AG09319 (cell line): ENCODE measurements at places on chromosomes 7 and 10.

DNA sequence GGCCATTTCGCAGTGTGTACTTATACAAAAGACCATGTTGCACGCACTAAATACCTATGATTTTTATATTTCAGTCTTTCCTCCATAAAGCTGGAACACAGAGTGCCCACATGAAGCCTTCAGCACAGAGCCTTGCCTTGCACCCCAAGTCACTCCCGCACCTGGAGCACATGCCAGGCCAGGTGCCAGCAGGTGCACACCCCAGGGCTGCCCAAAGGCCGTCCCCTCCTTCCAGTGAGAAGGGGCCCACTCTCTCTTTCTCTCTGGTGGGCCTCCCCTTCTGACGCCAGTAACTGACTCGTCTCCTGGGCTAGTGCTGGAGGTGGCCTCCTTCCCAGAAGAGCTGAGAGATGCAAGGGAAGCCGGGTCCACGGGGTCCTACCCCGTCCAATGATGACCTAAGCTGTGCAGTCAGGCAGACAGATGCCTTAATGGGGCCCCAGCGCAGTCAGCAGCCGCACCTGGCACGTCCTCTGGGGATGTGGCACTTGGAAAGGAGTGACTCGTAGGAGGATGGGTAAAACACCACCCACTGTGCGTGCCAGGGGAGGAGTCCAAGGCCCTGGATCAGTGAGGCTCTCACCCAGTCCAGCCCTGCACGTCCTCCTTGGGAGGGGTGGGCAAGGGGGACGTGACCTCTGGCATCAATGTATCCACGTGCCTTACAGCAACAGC lies 17.7 kb upstream of the SHH start:
- no peak for DNase-seq

- DNase-seq: no peak
These were observed 3.5 kb upstream of the GNGT1 start for GRCh38 chr7:93902777-93903423.

DNA sequence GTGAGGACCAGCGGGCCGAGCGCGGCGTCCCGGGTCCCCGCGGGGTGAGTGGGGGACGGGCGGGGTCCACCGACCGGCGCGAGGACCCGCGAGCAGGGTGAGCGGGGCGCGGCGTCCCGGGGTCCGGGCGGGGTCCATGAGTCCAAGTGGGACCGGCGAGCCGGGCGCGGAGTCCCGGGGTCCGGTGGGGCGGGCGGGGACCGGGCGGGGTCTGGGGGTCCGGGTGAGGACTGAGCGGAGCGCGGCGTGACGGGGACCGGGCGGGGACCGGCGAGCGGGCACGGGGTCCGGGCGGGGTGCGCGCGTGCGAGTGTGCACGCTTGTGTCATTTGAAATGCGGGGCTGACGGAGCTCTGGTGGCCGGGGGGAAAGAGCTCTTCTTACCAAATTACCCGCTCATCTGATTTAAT lies 765 bp downstream of the CELF2 start:
- no peak for DNase-seq

DNA sequence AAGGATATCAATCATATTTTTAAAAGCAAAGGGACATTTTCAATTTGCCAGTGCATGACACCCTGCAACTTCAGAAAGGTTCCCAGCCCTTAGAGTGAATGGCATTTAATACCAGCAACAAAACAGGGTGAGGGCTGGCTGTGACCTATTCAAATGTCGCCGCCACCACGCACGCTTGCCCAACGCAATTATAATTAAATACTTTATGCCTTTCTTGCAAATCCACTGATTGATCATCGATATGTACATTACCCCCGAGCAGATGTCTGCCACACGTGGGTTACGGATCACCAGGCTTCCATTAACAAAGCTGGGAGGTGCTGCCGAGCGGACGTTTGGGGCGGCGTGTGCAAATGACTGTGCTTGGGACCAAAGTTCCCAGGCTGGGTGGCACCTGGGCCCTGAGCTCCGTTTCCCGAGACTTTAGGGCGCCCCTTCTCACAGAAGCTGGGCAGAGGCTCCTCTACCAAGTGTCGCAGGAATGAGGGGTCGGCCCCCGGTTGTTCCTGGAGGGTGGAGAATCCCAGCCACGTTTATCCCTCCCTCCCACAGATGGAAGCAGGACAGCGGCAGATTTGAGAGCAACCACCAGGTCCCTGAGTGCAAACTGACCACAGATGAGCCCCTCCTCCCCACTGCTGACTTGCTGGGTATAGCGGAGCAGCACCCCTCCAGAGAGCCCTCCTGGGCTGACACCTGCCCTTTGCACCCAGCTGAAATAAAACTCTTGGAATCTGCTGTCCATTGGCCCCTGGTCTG lies 3.9 kb downstream of the FOXL3 start:
- no peak for DNase-seq

DNA sequence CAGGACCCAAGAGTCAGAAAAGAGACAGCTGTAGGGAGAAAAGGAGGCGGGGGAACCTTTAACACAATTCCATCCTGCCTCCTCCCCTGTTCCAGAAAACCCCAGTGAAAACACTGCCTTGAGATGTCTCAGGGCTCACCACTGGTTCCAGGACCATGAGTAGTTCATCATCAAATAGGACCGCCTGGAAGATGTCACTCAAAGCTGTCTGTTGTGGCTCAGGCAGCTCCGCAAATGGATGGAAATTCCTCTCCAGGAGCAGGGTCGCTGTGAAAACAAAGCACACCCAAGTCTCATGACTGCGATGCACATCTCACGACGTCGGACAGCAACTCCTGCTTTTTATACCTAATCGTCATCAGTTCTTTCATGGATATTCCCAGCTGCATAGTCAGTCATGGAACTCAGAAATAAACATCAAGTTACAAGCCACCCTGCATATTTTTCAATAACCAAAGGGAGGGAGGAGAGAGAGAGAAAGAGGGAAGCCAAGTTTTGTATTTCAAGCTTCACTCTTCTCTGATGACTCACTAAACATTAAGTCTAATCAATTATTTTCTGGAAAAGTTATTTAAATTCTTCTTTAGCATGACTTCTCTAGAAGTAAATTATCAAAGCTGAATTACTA lies 49.2 kb downstream of the GSDME start:
- DNase-seq: peak; percentile 40

- DNase-seq: no peak
These were observed 301.5 kb upstream of the CACNA2D1 start for GRCh38 chr7:82745117-82745516.

DNA sequence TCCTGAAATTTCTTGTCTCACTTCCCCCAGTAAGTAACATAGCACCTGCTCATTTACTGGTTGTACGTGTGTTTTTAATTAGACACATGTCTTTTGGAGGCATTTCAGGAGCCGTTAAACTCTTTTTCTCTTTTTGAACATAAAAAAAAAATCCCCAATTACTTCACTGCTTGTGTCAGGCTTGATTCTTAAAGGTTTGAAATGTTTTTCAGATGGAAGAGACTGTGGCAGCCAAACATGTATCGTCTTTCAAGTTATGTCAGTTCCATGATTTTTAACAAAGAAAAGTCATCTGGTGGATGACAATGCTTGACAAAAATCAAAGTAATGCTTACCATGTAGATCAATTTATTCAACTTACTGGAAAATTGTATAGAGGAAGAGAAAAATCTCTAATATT lies 585.8 kb downstream of the GATA3 start:
- no peak for DNase-seq

DNA sequence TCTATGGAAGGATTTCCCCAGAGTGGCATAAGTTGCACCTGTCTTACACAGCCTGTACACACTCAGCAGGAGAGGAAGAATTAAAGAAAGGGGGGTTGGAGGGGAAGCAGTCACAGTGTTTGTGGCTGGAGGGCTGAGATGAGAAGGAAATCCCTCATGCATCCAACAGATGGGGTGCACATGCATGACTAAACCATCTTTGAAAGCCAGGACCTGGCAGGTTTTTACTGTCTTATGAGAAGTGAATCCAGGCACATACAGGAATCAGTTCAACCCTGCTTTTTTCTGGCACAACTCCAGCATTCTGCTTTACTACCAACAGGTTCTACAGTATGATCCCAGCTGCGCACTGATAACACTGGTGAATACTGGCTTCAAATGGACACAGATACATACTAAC lies 107.7 kb downstream of the CACNA2D1 start:
- DNase-seq: no peak

DNA sequence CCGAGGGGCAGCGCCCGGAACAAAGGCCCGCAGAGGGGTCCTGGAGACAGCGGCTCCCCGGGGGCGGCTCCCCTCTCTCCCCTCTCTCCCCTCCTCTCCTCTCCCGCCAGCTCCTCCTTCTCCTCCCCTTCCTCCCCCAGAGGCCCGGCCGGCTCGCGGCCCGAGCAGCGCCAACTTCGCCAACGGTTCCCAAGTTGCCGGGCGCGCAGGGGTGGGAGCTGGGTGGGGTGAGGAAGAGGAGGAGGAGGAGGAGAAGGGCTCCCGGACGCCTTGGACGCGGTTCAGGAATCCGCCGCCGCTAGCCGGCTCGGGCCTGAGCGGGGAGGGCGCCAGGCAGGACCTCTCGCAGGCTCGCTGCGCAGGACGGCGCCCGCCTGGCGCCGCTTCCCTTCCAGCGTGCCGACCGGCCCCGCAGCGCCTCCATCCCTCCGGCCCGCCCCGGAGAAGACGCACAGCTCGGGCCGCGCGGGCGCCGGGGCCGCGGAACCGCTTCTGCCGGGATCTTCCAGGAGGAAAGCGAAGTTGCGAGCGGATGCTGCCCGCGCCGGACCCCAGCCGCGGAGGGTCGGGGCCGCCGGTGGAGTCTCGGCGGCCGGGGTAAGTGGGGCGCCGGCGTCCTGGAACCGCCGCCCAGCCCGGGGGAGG lies at the start of gene CHST3:
Gene CHST3, plus strand, starts transcription at position 298 of the 645 bp plus-strand sequence. CDS start 41,448 bp downstream, outside the sequence.
- DNase-seq: no peak

- no peak for DNase-seq
These were observed 312.6 kb downstream of the FGFR2 start for GRCh38 chr10:121285406-121286196.

DNA sequence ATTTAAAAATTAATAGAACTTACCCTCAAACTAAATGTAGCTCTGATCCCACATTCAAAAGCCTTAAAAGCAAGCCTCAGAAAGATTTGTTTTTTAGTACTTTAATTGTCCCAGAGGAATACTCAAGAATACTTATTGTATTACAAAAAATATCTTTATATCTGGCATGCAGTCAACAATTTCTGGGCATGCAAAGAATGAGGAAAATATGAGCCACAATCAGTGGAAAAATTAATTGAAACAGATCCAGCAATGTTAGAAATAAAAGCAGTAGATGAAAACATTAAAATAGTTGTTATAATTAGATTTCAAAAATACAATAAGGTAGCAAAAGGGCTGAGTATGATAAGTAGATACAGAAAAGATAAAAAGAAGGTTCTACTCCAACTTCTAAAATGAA lies 154.7 kb downstream of the PON1 start:
- no peak for DNase-seq

DNA sequence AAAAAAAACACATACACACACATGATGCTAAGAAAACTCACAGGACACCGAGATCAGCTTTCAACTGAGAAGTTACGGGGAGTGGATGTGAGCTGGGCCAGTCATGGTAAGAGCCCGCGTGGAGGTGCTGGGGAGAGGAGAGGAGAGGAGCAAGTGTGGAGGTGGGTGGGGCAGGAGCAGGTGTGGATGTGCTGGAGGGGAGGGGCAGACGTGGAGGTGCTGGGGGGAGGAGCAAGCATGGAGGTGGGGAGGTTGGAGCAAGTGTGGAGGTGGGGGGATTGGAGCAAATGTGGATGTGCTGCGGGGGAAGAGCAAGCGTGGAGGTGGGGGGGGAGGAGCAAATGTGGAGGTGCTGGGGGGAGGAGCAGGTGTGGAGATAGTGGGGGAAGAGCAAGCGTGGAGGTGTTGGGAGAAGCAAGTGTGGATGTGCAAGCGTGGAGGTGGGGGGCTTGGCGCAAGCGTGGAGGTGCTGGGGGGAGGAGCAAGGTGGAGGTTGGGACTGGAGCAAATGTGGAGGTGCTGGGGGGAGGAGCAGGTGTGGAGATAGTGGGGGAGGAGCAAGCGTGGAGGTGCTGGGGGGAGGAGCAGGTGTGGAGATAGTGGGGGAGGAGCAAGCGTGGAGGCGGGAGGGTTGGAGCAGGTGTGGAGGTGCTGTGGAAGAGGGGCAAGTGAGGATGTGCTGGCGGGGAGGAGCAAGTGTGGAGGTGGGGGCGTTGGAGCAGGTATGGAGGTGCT lies 24.5 kb upstream of the NCAPG2 start:
- no peak for DNase-seq

DNA sequence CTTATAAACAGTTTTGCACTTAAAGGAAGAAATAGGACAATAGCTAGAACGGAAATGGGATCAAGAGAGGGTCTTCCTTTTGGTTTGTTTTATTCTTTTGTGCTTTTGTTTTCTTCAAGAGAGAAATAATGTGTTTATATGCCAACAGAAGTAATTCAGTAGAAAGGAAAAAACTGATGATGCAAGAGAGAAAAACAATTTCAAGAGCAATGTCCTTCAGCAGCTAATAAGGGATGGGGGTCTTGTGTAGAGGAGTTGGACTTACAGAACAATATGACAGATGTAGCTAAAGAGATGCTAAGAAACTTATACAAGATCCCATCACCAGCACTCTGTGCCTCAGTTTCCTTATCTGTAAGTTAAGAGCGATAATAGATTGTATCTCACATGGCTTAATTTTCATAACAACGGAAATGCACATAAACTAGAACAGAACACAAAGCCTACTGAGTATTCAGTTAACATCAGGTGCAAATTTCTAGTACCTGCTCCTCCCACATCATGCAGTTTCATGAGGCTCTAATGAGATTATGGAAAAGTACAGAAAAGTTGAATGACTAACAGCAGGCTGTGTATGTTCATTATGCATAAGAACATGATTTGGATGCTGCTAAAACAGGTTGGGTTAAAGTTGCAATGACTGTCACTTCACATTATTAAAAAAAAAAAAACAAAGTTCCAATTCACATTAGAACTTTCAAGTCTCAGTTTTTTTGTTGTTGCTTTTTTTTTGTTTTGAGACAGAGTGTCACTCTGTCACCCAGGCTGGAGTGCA lies 17.2 kb downstream of the HERPUD2 start:
- no peak for DNase-seq

DNA sequence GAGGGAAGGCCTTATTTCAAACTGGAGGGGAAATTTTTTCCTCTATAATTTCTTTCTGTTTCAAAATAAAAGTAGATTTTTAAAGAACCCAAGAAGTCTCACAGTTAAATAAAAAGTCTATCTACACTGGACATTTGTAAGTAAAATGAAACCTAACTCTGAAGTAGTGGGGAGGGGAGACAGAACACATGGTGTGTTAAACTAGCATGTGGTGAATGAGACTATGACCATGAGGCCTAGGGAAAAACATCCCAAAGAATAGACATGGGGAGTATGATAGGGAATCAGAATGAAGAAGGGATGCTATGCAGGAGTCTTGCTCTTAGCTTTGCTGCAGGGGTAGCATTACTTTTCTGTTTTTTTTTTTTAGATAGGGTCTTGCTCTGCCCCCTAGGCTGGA lies 1061.3 kb upstream of the LRRTM3 start:
- no peak for DNase-seq
